Lung (tissue), 17 donors: ENCODE measurements at places on chromosomes 13 and 19. TPM values are rescaled to one million over a fixed set of nuclear protein-coding genes. Genes with fewer than 3 reads are reported as not detected.

ZNF615 gene
- 7.5 TPM for total RNA-seq

NXNL1 gene
- total RNA-seq, result not detected

ZNF610 gene
- 1.4 TPM for total RNA-seq

GRCh38 chr13:42968906-42969305 lies 23.1 kb downstream of the EPSTI1 start:
- peak; percentile 73 for DNase-seq

GRCh38 chr19:342801-343421 lies 1.7 kb downstream of the MIER2 start:
- no peak for DNase-seq

DNA sequence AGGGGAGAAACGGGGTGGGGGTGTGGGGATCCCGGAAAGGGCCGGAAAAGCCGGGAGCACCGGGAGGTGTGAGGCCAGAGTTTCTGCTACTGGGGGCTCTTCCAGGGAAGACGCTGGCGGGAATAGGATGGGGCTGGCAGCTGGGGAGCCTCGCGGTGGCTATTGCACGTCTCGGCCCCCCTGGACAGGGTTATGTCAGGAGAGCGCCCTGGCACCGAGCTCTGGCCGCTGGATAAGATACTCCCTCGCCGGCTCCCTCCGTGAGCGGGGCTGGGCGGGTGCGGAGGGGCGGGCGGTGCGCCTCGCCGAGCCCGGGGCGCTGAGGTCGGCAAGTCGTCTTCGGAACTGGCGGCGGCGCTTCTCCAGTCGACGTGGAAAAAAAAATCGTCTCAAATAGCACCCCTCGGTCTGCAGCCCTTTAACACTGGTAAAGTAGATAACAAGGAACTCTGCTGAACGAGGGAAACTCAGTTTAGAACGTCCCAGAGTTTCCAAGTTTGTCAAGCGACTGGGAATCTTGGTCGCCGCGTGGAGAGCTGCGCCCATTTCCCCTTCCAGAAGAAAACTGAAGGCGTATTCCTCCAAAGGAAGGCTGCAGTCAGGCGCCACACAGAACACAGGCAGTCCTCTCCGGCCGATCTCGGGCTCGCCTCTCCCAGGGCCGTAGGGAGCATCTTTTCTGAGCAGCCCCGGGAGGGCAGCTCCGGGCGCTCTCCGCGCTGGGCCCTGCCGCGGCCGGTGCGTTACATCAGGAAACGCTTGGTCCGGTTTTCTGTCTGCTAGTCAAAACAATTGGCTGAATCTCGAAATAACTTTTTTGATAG lies 115.1 kb downstream of the KCNRG start:
- peak; percentile 68 for DNase-seq

DNA sequence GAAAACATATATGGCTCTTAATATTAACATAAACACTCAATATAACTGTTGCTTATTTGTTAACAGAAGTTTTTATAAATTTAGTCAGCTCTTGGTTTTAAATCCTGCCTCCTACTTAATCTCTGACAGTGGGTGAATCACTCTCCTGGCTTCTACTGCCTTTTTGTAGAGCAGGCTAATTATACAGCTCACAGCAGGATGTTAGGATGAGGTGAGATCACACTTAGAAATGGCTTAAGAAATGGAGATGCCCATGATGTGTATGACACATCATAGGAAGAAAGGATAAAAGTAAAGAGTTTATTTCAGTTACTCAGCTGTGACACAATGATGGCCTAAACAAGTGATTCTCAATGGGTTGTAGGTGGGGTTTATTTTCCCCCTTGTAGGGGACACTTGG lies 345.6 kb downstream of the SPRY2 start:
- no peak for DNase-seq

ZFP30 gene
- total RNA-seq, result 8.6 TPM
